ENCODE measurements at places on chromosomes 4 and X. TPM values are rescaled to one million over a fixed set of nuclear protein-coding genes. Genes with fewer than 3 reads are reported as not detected.

The MAGEC3 gene
- not detected for total RNA-seq

The COX7B2 gene
- total RNA-seq: not detected

The PCDH18 gene
- total RNA-seq: 0.18 TPM

The XPNPEP2 gene
- 1.7 TPM for total RNA-seq

The CNOT6L gene
- total RNA-seq: 122 TPM

The PCDH10 gene
- total RNA-seq: not detected

GRCh38 chrX:72107841-72108595, 23.7 kb downstream of the RTL5 start:
- DNase-seq: no peak

GRCh38 chrX:140767646-140768045, 58.1 kb downstream of the LINC00632 start:
- no peak for DNase-seq

GRCh38 chr4:15037923-15038541, 35.8 kb downstream of the CPEB2 start:
- DNase-seq: no peak

GRCh38 chr4:14810121-14810520, 192.2 kb upstream of the CPEB2 start:
- no peak for DNase-seq

GRCh38 chr4:156771171-156771837, 200.3 kb downstream of the PDGFC start:
- no peak for DNase-seq

DNA sequence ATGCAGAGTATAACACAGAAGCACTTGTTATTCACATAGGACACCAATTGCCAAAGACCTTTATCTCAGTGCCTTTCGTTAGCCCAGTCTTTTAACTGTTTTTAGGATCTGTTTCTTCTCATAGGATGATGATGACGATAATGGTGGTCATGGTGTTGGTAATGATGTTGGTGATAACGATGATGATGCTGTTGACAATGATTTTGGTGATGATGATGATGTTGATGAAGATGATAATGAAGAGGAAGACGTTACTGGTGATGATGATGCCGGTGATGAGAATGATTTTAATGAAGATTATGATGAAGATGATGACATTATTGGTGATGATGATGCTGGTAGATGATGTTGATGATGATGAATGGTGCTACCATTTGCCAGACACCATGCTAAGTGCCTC, 29.8 kb downstream of the LDB2 start:
- no peak for DNase-seq

DNA sequence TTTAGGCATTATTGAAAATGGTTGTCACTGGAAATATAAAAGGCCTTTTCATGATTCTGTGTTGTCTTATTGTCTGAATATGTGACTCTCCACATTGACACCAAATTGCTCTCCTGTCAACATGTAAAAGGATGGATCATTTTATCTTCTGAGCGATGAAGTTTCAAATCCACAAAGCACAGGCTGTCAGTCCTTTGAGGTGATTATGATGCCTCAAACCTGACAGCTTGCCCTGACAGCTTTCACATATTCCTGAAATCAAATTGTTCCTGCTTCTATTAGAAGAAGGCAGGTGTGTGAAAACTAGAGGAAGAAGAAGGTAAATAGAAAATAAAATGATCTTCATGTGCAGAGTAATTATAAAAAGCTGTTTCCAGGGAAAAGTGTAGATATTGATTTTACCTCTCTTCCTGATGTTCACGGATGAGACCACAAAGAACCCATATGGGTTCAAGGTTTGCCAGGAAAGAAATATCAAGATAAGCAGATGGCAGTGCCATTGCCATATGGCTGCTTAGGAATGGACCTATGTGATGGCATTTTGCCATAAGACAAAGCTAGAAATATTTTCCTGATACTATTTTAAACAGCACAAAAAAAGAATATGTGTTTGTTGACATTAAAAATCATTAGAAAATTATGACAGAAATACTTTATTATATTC, 1006.3 kb upstream of the AGA start:
- no peak for DNase-seq

GRCh38 chr4:104424989-104425388, 69.7 kb downstream of the CXXC4 start:
- no peak for DNase-seq

DNA sequence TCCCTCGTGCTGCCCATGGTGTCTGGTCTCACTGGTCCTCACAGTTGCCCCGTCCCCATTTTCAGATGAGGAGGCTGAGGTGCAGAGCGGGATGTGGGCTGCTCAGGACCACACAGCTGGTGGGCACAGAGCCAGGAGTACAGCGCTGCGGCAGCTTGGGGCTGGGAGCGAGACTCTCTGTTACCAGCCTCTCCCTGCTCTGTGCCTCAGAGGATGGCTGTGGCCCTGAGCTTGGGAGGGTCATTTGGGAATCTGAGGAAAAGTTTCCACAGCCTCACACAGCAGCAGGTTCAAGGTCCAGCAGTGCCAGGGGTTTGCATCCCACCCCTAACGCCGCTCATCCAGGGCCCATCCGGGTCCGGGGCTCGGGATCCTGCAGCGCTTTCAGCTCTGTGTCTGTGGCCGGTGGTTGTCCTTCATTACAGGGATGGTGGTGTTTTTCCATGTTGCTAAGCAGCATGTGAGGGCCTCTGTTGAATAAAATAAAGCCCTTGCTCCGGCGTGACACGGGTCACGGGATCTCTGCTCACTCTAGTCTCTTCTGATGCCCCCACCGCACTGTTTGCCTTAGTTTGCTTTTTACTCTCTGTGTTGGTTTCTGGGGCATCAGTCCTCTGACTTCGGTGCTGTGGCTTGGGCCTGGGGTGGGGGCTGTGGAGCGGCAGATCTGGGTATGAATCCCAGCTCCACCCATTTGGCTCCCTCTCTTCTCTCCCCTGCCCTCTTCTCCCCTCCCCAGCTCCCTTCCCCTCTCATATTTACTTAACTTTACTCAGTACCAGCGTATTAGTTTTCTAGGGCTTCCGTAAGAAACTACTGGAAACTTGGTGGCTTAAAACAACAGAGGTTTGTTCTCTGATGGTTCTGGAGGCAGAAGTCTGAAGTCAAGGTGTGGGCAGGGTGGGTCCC, 6.5 kb downstream of the WFS1 start:
- DNase-seq: no peak

DNA sequence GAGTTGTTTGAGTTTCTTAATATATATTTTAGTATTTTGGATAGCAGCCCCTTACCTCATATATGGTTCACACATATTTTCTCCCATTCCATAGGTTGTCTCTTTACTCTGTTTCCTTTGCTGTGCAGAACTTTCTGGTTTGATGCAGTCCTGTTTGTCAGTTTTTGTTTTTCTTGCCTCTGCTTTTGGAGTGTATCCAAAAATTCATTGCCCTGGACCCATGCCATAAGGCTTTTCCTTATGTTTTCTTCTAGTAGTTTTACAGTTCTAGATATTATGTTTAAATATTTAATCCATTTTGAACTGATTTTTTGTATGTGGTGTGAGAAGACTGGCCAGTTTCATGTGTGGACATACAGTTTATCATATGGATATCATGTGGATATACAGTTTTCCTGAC, 58.5 kb upstream of the NUDT6 start:
- no peak for DNase-seq

Measured in activated CD4-positive, alpha-beta memory T cell treated with anti-CD3 and anti-CD28 coated beads, Interleukin-2, amount 10 ng/mL, durations not matched to agents 7 days and 5 days (primary cell).